ENCODE measurements at places on chromosomes 3 and 15.

DNA sequence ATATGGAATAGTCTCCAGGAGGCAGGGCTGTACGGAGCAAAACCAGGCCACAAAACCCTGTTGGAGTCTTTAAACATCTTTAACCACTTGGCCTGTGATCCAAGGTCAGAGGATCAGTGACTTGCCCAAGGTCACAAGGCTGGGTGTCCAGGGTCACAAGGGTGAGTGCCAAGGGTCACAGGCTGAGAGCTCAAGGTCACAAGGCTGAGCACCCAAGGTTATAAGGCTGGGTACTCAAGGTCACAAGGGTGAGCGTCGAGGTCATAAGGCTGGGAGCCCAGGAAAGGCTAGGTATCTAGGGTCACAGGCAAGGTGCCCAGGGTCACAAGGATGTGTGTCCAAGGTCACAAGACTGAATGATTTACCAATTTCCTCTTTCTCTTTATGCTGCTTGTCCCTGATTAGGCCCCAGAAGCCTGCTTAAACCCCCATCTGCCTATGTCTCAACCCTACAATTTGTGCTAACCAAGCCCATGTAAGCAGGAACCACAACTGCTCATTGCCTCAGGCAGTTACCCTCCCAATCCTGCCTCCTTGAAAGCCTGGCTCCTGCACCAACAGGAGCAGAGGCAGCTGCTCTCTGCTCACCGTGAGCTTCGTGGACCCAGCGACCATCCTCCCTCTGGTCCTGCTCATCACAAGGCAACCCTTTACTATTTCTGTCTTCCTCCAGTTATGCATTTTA, 51.5 kb downstream of the MGLL start:
- DNase-seq: no peak

DNA sequence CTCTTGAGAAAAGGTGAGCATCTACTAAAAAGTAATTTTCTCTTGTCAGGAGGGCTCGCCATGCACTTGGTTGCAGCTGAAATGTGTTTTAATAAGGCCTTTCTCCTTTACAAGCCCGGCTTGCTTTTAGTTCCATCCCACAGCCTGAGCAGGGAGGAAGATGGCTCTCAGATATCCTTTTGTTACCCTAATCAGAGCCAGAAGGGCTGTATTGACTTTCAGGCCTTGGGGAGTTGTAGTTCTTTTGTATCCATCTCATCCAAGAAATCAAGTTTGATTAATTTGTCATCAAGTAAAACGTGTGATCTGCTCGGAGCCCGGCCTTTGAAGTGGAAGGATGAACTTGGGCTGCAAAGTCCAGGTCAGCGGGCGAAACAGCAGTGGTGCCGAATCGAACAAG, 52.9 kb downstream of the EIF4E3 start:
- no peak for DNase-seq

GRCh38 chr15:23438816-23439466, 8.1 kb downstream of the GOLGA6L2 start:
- DNase-seq: no peak

DNA sequence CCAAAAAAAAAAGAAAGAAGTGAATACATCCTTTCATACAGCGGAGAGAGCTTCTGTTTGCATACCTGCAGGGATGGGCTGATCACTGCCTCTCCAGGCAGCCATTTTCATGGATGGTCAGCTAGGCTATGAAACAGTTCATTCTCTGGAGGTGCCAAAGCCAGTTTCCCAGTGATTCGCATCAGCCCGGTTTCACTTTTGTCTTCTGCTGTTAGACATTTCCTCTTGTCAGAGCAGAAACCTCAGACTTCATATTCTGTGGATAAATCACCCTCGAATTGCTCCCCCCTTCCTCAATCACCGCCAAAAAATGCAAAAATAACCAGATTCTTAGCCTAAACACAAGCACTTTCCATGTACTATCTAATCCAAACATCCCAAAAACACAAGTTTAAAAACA, 225.6 kb downstream of the ADAMTS9 start:
- no peak for DNase-seq

DNA sequence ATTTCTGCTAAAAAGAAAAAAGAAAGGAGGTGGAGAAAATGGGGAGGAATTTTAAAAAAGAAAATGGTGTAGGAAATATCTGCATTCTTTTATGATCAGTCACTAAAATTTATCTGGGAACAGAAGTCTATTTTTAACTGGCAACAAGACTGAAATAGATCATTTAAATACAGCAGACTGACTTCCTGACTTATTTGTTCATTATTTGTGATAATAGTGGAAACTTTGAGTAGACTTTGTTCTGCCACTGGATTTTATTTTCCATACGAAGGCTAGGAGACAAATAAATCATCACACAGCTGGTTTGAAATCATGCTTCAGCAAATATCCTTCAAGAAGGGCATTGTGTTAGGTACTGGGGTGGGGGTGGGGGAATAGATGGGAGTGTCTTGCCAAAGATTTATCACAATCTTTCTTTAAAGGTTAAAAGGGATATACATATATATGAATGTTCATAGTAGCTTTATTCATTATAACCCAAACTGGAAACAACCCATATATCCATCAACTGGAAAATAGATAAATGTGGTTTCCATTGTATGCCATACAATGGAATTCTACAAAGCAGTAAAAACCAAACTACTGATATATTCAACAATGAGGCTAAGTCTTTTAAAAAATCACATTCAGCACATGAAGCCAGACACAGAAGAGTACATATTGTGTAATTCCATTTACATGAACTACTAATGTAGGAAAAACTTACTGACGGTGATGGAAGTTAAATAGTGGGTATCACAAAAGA, 4.7 kb upstream of the CLASP2 start:
- DNase-seq: no peak

DNA sequence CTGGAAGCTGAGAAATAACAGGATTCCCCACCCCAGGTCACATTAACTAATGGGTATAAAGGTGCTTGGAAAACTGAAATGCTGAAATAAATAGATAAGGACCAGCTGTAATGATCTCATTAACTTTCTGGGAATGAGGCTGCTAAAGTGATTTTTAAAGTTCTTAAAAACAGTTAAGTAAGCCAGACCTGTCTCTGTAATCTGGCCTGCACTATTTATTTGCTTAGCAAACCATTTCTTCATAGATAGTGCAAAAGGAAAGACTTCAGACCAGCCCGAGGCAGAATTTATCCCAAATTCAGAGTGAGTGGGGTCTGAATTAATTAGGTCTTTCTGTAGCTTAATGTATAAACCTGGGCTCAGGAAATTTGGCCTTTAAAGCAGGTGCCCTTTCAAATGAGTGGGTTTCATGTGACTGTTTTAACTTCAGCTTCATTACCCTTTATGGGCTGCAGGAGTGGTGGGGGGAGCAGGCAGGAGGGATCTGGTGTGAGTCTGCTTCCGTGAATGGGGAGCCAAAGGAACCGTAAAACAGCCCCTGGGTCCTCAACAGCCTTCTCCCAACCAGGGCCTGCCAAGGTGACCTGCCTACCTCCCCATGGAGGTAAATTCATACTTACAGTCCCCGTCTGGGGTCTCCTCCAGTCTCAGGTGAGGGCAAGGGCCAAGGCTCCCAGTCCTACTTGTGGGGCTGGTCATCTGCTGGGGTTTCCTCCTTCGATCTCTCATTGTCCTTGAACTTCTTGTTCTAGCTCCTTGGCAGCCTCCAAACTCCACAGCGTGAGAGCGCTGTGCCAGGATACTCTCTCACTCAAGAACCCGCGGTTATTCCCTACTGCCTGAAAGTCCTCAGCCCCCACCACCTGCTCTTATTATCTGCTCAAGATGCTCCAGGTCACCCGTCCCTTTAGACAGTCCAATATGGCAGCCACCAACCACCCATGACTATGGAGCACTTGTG, 31.2 kb downstream of the MAGEF1 start:
- DNase-seq: peak; percentile 10

GRCh38 chr15:79004336-79004735, 59.5 kb upstream of the CTSH start:
- no peak for DNase-seq

GRCh38 chr3:98772022-98772421, 8.9 kb downstream of the ST3GAL6 start:
- DNase-seq: no peak

GRCh38 chr15:85314633-85315032, 65.8 kb upstream of the AKAP13 start:
- DNase-seq: no peak

- DNase-seq: peak; percentile 45
These were observed 27.4 kb upstream of the HDAC11 start for GRCh38 chr3:13452490-13453335.

DNA sequence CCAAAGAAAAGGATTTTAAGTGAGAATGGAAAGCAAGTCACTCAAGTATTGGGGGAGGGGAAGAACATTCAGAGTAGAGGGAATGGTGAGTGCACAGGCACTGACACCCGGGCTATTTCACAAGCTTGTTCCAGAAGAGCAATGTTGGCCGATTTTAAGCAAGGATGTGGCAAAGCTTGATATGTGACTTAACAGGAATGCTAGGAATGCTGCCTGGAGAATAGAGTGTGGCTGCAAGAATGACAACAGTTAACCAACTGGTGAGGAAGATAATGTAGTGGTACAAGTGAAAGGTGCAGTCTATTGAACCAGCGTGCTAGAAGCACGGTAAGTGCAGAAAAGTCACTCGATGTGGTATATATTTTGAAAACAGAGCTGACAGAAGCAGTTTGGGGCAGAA, 6.2 kb upstream of the CCDC80 start:
- DNase-seq: no peak

- DNase-seq: no peak
These were observed 58.8 kb upstream of the GOLGA8B start for GRCh38 chr15:34642247-34642646.

DNA sequence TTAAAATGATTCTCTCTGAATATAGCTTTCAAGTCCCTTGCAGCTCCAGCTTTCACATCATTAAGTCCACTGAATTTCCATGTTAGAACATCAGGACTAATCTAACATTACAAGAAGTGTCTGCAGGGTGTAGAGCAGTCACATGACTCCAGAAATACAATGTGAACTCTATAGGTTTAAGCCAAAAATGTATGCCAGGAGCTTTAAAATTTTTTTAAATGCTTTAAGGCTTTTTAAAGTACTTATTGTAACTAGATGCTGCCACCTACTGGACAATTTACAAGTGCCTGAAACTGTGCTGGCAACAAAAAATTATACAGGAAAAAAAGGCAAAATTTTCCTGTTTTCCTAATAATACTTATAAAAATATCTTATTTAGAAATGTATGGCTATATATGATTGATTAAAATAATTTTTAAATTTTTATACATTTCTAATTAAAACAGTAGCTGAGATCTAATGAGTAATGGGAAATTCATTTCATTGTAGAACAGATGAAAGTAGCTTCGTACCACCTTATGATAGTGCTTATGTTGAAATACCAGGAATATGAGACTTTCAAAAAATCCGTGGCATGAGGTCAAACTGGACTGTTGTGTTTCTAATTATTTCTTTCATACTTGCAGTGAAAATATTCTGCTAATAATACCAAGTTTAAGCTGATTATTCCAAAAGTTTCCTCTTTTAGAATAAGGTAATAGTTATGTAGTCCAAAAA, 25.7 kb downstream of the FSIP1 start:
- no peak for DNase-seq

Measured in femur (tissue), 1 donor.